ENCODE measurements at places on chromosomes 16 and 17.
A peak's percentile ranks its signal among the peaks of the same experiment; 100 is the strongest.

GRCh38 chr17:48102798-48103715, 1.8 kb upstream of the CBX1 start:
- H3K27me3 ChIP-seq: no peaks in the 10 kb centered on the region
- H3K4me3 ChIP-seq: peak overlapping the region; percentile 56
- H3K27ac ChIP-seq: peak overlapping the region; percentile 34

DNA sequence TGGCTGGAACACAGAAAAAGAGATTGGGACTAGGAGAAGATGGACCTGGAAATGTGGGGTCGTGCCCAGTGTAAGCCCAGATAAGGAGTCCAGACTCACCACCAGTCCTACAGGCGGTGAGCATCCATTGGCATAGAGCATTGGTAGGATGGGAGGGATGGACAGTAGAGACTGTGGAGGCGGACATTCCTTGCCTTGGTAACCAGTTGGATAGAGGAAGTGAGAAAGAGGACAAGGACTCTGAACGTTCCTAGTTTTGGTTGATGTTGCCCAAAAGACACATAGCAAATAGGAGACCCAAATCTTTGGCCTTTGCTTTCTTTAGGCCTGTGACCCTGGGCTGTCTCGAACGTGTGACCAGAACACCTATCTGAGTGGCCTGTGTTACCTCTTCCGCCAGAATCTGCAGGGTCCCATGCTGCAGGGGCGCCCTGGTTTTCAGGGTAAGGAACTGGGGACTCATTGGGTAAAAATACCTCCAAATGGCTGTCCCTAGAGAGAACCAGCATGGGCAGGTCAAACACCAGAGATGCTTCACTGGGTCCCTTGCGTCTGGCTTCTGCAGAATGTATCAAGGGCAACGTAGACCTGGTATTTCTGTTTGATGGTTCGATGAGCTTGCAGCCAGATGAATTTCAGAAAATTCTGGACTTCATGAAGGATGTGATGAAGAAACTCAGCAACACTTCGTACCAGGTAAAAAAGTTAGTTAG, 6.4 kb downstream of the ITGAL start:
- peaks cover 44% of the 10 kb centered on the region for H3K4me1 ChIP-seq
- peak overlapping the region; percentile 47 for H3K4me3 ChIP-seq
- H3K36me3 ChIP-seq: peaks cover 80% of the 10 kb centered on the region
- H3K27me3 ChIP-seq: no peaks in the 10 kb centered on the region
- H3K27ac ChIP-seq: peak overlapping the region; percentile 16

GRCh38 chr16:81861915-81862314, 82.8 kb downstream of the PLCG2 start:
- no peak overlapping the region for H3K27ac ChIP-seq
- H3K4me3 ChIP-seq: no peak overlapping the region
- no peaks in the 10 kb centered on the region for H3K4me1 ChIP-seq
- H3K36me3 ChIP-seq: no peaks in the 10 kb centered on the region
- DNase-seq: no peak

- DNase-seq: no peak
- no peaks in the 10 kb centered on the region for H3K4me1 ChIP-seq
- H3K27ac ChIP-seq: no peak overlapping the region
These were observed 71.7 kb upstream of the NACA2 start for GRCh38 chr17:61662741-61663140.

DNA sequence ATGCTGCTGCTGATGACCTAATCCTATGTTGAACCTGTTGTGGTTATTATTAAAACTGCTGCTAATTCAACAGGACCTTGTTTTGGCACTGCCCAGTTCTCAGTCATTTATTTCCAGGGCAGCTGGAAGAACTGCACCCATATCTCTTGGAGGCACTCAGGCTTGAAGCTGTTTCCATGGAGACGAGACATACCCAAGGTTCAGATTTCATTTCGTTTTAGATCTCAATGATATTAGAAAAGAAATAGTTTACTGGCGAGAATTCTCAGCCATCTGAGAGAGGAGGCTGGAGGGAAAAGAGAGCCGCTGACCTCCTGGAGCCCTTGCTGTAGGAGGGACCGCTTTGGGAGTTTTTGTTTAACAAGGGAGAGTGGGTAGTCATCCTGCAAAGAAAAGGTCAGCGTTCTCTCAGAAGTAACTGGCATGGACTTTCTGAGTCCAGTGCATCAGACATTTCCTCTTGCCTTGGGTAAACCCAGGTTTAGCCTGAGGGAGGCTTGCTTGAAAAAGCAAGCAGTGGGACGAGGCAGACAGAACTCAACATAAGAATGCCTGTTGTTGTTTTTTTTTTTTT, 75.4 kb downstream of the YPEL2 start:
- no peaks in the 10 kb centered on the region for H3K27me3 ChIP-seq
- no peak overlapping the region for H3K27ac ChIP-seq
- no peak for DNase-seq
- H3K36me3 ChIP-seq: peaks cover 4% of the 10 kb centered on the region

DNA sequence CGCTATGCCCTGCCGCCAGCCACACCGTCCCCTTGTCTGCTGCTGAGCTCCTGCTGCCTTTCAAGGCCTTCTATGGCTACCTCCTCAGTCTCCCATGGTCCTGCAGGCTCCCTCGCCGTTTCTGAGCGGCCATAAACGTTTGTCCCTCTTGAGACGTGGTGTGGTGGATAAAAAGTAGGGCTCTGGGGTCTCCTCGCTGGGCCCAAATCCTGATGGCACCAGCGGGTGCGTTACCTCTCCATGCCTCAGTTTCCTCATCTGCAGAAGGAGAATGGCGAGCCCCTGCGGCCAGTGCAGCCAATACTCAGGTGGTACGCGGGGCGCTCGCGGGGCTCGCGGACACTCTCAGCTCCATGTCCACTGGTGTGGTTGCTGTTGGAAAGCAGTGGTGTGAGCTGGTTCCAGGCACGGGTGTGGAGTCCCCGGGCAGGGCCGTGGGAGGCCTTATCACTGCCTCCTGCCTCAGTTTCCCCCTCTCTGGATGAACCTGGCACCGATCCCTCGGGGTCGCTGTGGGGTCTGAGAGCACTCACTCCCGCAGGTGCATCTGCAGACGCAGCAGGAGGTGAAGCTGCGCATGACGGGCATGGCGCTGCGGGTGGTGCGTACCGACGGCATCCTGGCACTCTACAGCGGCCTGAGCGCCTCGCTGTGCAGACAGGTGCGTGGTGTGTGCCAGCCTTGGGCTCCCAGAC, 2.5 kb downstream of the SLC25A10 start:
- no peak overlapping the region for H3K27ac ChIP-seq
- no peak for DNase-seq
- H3K36me3 ChIP-seq: no peaks in the 10 kb centered on the region
- H3K4me1 ChIP-seq: peaks cover 14% of the 10 kb centered on the region

- H3K36me3 ChIP-seq: no peaks in the 10 kb centered on the region
- H3K27me3 ChIP-seq: no peaks in the 10 kb centered on the region
- no peak overlapping the region for H3K4me3 ChIP-seq
- H3K4me1 ChIP-seq: peaks cover 8% of the 10 kb centered on the region
- no peak overlapping the region for H3K27ac ChIP-seq
These were observed 193.0 kb downstream of the IRF8 start for GRCh38 chr16:86091976-86092375.

DNA sequence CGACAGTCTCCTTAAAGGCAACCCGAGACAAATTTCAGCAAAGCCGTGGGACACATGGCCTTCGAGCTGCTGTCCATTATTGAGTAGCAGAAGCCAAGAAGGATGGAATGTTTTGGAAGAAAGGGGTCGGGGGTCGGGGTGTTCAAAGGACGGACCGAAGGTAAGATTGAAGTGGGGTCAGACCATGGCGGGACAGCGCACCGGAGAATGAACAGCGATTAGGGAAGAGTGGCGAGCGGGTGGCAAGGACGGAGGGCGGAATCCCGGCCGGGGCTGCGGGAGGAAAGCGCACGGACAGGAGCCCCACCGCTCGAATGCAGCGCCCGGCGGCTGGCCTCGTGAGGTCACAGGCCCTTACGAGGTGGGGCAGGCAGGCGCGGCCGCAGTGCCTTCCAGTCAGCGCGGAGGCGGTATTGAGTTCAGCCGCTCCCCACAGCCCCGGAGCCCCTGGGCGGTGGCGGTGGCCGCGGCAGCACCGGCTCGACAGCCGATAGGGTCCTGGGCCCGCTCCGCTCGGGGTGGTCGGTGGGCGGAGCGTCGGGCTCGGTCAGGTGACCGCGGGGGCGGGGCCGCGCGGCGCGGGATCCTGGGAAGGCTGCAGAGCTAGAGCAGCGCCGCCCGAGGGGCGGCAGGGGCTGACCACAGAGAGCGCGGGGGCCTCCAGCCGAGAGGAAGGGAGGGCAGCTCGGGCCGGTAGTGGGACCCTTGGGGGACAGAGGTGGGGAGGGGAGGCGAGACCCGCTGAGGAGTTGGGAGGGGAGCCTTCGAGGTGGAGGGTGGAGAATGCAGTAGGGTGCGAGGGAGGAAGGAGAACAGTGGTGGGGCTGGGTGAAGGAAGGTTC, at the start of gene EFCAB13:
TSS of gene EFCAB13 (plus strand) at position 574 of the 842 bp plus-strand sequence. CDS start 4,399 bp downstream, outside the sequence.
- H3K4me3 ChIP-seq: peak within 1 kb of the TSS; percentile 96
- H3K27me3 ChIP-seq: peaks cover 22% of the 10 kb centered on the region
- peak within 1 kb of the TSS; percentile 95 for H3K27ac ChIP-seq
- peaks cover 12% of the 10 kb centered on the region for H3K4me1 ChIP-seq
- H3K36me3 ChIP-seq: no peaks in the 10 kb centered on the region
- DNase-seq: peak; percentile 82
